Suppressor macrophage treated with lipopolysaccharide for 4 hours (primary cell): ENCODE measurements at places on chromosomes 5 and 9.

DNA sequence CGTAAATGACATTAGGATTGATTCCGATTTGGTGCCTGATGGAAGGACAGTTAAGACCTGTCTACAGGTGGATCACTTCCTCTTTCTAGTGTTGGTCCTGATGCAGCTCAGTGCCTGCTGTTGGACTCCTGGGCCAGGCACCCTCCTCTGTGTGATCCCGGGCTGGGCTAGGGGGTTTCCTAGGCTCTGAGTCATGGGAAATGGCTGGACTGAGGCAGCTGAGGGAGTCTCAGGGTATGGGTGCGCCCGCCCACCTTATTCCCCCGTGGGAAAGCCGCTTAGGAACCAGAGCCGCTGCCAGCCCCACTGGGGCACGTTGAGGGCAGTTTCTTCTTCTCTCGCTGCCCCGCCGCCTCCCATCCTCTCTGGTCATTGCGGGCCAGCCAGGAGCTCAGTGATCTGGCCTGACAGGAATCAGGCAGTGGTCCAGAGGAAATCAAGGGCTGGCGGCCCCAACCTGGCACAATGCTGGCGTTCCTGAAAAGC lies 12.9 kb downstream of the TCF7 start:
- peak; percentile 31 for DNase-seq

- peak; percentile 69 for DNase-seq
Observed at GRCh38 chr9:121861501-121862180, 210.2 kb downstream of the DAB2IP start.

DNA sequence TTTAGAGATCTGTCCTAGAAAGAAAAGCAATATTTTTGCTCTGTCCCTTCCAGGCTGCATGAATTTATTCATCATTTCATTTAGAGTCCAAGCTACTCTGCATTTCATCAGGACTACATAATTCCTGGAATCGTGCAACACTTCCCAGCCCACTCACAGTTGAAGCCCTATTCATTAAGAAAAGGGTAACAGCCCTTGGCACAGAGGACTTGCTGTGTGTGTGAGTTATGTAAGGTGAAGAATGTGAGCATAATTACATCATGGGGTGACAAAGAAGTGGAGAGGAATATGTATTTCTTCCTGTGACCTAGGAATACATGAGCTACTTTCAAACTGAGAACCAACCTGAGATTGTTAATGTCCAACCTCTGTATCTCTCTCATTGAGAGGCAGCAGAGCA lies 317.4 kb downstream of the ARHGEF28 start:
- DNase-seq, result no peak

DNA sequence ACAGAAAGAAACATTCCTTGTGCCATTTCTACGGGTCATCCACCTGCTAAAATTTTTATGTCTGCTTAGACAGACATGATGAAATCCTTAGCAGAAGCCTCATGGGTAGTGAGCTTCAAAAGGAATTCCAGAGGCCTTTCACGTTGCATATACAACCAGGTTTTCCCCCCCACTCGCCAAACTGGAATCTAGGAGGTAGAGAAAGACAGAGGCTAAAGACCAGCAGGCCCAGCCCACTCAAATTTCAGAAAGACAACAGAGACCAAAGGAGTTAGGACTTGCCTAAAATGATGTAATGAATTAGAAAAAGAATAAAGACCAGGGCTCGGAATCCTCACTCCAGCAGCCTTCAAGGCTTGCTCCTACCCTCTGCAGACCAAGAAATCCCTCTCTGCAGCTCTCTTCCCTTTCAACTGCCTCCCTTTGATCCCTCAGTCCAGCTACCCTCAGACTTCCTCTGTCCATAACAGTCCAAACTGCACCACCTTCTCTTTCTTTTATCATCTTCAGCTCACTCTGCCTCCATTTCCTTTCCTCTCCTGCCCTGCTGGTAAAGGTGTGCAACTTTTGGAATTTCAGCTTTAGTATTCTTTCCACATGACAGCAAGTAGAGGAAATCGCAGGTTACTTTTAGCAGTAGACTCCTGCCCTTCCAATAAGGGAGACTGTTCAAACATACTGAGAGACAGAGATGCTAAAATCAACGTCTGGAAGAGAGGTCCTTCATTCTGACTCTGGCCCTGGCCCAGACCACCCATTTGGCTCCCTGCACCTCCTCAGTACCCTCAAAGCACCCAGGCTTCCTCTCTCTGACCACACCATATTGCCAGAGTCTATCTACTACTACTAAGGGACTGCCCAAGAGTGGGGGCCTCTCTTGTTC lies 8.9 kb downstream of the B4GALT1 start:
- DNase-seq, result no peak

DNA sequence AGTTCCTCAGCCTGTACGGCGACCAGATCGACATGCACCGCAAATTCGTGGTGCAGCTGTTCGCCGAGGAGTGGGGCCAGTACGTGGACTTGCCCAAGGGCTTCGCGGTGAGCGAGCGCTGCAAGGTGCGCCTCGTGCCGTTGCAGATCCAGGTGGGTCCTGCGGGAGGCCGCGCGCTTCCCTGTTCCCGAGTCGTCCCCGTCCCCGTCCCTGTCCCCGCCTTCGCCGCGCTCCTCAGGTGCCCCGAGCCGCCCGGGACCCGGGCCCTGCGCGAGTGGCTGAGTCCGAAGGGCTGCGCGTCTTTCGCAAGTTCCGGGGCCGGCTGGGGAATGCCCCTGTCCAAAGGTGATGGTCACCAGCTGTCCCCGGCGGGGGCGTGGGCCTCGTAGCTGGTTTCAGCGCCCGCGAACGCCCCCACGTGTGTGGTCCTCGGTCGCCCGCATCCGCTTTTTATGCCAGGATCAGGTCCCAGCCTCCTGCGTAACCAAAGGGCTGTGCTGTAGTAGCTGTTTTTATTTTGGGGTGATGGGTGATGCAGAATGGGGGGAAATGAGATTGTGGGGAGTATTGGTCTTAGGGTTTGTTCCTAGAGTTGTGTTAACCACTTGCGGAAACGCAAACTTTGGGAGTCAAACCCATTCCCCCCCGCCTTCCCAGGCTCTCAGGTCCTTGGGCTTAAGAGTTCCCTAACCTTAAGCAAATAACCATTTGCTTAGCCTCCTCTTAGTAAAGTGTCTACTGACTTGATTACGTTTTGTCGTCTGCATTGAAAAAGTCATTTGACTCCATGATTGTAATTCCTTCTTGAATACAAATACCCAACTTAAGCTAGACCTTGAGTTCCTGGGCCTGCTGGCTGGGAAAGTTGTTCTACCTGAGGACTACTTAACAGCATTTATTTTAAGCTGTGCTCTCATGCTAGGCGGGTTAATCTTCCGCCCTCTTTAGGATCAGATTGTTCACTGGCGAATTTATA lies 663 bp downstream of the ISOC1 start:
- peak; percentile 78 for DNase-seq

- DNase-seq, result peak; percentile 73
Observed at GRCh38 chr9:3441197-3441816, 84.5 kb downstream of the RFX3 start.

DNA sequence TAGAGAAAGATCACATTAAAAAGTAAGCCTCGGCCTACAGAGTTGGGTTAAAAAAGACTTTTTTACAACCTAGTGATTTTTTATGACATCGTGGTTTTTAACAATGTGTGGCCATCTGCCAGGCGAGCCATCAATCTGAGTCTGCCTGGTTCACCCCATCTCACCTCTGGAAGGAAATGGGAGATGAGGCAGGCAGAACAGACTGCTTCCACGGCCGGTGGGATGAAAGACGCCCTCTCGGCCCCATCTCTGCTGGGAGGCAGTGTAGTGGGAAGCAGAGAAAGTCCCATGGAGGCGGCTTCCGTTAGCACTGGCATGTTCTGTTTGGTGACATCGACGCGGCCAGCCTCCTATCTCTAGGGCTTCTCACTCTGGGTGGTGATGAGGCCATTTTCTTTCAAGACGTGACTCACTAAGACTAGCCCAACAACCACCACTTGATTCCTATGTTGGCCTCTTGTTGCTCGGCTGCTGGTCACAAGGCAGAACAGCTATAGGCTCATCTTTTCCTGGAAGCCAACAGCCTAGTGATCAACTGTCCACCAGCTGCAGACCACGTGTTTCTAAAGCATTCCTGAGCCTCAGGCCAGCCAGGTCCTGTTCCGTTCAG lies 132.4 kb upstream of the OTULINL start:
- no peak for DNase-seq

DNA sequence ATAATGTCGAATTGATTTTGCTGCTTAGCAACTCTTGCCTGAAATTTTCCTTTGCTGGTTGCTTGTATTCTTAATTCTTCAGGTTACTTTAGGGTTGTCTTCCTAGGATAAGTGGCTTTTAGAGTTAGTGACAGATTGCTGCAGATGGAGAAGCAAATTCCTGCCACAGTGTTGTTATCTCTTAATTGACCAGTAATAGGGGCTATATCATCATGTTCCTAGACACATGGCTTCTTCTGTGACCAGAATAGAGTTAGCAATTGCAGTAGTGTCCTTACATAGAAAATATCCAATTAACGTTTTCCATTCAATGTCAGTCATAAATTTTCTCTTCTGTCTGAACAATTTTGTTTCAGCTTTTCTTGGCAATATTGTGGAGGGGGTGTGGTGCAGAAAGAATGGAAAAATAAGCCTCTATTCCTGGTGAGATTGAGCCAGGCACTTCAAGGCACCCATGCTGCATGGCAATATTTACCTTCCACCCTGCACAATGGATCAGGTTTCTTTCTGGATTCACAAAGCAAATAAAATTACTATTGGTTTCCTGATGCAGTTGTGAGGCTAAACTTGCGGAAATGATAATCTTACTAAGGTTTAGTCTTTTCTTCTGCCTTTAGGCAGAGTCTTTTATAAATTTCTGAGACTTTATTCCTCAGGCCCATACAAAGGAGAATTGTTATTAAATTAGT lies 1481.5 kb downstream of the EFNA5 start:
- no peak for DNase-seq

- DNase-seq, result no peak
Observed at GRCh38 chr9:6978591-6978990, 220.8 kb downstream of the KDM4C start.

DNA sequence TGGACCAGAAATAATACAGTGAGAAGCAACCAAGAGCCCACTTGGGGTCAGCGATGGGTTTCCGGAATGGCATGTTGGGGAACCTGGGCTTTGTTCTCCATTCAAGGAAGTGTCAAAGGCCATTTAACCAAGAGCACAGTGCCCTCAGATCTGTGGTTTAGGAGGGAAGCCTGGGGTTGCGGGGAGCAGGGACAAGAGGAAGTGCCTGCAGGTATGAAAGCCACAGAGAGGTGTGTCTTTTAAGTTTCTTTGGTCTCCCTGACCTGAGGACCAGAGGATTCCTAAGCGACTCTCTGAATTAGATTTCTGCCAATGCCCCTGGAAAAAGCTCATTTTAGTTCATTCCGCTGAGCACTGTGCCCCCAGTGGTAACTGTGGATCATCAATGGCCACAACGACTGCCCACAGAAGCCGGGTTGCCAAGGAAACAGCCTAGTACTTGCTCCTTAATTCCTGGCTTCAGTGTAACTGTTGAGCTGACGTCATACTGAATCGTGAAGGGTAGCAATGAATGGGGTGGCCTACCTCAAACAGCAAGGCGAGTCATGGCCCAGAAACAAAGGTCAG lies 107.3 kb upstream of the SPIN1 start:
- DNase-seq, result no peak

- no peak for DNase-seq
Observed at GRCh38 chr9:136311051-136312008, 7.4 kb upstream of the CCDC187 start.

- DNase-seq, result no peak
Observed at GRCh38 chr5:139494832-139495231, 12.3 kb upstream of the STING1 start.

GRCh38 chr5:32193591-32193990 lies 19.5 kb upstream of the GOLPH3 start:
- peak; percentile 89 for DNase-seq

- no peak for DNase-seq
Observed at GRCh38 chr5:17400724-17401469, 97.1 kb upstream of the TAF11L2 start.

DNA sequence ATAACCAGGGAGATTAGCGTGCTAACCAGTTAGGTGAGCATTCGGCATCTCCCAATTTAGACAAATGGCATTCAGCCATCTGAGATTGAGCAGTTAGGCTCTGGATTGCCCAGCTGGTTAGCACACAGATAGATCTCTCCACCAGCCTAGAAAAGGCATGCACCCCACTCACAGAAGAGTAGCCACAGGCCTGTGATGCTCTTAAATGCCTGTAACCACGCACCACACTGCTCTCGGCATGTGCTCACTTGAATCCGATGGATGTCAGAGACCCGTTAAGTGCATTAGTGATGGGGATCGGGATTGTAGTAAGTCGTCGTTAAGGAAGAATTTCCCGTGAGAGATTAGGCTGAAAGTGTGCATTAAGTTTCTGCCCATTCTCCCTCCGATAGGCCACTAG lies 23.0 kb downstream of the MARCHF6 start:
- DNase-seq, result no peak

GRCh38 chr9:77833561-77834429 lies 185.7 kb upstream of the GNA14 start:
- DNase-seq, result no peak

DNA sequence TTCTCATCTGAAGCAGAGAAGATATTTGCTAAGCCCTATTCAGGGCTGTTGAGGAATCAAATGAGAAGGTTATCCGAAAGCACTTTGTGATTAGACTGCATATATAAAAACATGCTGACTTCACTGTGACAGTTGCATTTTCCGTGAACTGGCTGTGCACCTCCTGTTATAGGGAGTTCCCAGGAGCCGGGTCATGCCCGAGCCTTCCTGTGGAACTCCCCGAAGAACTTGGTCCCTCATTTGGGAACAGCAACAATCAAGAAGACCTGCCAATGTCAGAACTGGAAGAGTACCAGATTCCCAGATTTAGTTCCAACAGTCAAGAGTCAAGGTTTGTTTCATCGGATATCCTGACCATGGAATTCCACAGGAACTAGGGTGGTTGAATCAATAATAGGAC lies 130.4 kb upstream of the RAI14 start:
- DNase-seq, result no peak

- peak; percentile 27 for DNase-seq
Observed at GRCh38 chr9:108528231-108528630, 327.6 kb downstream of the ACTL7B start.

DNA sequence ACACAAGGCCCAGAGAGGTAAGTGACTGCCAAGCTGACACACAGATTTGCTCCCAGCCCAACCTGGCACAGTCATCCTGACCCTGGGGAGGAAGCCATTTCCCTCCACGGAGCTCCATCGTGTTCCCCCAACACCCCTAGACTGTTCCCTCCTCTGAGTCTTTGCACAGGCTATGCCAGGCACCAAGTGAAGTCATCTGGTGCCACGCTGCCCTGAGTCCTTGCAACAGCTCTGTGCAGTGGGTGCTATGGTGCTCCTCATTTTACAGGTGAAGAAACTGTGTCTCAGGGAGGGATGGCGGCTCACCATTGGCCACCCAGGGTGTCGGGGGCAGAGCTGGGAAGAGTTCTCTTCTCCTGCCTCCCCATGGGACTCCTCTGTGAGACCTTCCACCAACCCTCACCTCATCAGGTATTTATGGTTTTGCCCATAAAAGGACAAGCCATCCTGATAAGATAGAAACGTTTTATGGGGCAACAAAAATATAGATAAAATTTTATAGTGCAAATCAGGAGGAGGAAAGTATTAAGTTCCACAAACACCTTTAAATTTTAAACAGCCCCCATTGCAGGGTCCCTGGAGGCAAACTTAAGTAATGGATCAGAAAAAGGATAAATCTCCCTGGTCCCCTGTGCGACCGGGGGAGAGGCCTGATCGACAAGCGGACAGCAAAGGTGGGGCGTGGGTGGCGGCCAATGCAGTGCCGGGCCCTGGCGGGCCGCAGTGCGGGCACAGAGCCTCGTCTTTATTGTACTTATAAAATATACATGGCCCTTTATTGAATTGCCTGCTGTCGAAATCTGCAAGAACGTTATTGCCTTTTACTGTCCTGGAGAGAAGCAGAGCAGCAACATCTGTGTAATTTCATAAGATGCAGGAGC lies 50.2 kb upstream of the ZBTB43 start:
- no peak for DNase-seq
